Activated T-cell treated with anti-CD3 and anti-CD28 coated beads, Interleukin-2, amount 50 U/mL, for 4 hours (primary cell): ENCODE measurements at places on chromosomes 2 and 18. TPM values are rescaled to one million over a fixed set of nuclear protein-coding genes. Genes with fewer than 3 reads are reported as not detected.

- no peak for DNase-seq
Measured at GRCh38 chr2:223989206-223989855, 32.1 kb downstream of the MRPL44 start.

DNA sequence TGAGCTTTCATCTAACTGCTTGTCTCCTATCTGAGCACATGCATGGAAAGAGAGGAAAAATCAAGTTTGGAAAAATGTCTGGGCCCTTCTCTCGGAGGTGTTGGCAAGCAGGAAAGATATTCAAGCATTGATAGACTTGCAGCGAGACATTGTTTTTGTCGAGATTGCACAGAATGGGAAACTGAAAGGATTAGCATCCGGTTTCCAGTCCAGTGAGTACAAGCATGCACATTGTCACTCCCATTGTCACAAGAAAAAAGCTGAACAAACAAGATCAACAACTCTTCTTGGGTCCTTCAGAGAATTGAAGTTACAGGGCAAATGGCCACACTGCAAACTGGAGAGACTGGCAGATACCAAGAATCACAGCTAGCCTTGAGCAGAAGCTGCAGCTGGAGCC lies 19.6 kb upstream of the MC5R start:
- no peak for DNase-seq

DNA sequence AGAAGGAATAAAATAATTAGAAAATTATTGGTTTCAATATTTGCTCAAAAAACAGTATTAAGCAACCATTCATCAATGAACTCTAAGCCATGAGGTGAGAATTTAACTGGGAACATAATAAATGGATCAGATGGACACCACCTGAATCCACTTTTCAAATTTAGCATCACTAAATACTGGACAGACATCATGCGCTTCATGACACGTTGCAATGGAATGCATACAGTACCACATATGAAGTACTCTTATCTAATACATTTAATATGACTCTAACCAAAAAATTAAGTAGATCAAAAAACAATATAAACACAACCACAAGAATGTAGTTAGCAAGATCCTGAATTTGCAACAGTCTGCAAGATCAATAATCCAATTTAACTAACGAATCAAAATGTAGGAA lies 76.6 kb downstream of the COBLL1 start:
- no peak for DNase-seq

DNA sequence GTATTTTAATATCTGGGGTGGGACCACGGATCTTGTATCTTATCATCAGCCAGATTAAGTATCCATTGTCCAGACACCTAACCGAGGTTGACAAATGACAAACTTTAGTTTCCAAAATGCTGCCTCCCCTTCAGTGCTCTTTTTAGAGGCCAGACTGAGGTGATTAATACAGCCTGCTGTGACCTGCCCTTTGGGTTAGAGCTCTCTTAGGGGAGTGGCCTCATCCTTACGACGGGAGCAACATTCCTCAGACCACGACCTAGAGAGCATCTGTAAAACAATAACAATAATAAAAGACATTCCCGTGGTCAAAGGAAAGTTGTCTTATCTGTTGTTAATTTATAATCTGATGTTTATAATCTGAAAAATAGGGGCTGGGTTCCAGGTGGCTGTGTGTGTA lies 405.3 kb downstream of the LPIN1 start:
- no peak for DNase-seq

Gene KCNIP3
- not detected for total RNA-seq

Gene CD8B2
- total RNA-seq = 0.18 TPM

Gene GCKR
- not detected for total RNA-seq

Gene DOCK10
- 219 TPM for total RNA-seq

DNA sequence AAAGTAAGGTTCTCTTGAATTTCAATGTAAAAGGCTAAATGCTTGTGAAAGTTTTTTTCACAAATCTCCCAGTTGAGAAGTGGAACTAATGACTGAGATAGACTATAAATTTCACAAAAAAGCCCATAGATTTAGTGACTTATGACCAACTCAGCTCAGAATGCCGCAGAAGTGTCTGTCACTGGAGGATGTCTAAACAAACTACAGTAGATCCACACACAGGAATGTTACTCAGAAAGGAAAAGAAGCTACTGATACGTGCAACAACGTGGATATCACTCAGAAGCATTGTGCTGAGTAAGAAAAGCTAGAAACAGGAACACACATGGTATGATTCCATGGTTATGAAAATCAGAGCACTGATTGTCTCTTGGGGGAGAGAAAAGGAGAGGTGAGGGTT lies 151.9 kb downstream of the DOCK10 start:
- no peak for DNase-seq

GRCh38 chr2:196696423-196697079 lies 57.0 kb downstream of the CCDC150 start:
- DNase-seq = no peak

- DNase-seq = no peak
Measured at GRCh38 chr2:38978296-38978903, 88.7 kb downstream of the ARHGEF33 start.

DNA sequence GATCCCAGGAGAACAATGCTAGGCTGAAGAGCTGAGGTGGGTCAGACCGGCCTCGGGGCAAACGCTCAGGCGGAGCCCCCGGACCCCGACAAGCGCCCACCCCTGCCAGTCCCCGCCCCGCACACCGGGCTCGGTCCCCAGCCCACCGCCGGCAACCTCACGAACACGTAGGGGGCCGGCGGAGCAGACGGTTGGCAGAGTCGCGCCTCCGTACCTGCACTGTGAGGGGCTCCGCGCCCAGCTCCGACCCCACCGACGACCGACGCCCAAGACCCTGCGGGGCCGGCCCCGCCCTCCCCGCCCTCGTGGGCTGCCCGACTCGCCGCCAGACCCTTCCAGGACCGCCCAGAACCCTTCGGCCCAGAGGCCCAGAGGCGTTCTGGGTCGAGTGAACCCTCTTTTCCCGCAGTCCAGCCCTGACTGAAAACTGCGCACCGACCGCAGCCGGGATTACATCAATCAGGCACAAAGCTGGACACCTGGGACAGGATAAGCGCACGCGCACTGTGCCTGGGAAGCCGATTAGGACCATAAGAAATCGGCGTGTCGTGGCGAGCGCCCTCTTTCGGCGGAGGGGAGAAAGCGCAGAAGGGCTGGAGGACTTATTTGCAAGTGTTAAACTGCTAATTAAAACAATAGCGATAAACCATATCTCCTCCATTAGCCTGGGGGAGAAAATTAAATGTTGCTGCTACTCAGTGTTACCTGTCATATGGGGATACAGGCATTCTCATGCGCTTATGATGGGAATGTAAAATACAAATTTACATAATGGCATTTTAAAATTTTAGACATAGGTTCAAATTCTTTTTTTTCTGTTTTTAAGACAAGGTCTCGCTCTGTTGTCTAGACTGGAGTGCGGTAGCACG lies 11.7 kb upstream of the DCTN1 start:
- peak; percentile 95 for DNase-seq

GRCh38 chr2:189702071-189702470 lies 27.6 kb downstream of the ANKAR start:
- DNase-seq = no peak

Gene GRB14
- total RNA-seq = not detected

Gene PROKR1
- not detected for total RNA-seq

DNA sequence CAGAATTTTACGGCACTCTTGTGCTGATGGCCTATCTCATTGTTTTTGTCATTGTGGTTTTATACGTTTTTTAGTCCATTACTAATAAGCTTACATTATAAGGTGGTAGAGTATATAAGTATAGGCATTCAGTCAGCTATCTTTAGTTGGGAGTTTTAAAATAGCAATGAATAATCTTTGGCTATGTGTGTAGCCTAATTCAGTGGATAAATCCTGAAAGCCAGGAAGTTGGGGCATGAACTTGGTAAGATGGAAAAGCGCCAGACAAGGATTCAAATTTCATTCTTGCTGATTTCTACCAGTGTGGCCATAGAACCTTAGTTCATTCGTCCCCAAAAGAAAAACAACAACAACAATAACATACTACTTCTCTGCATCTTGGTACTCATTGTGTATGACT lies 31.2 kb downstream of the EPC2 start:
- no peak for DNase-seq

- DNase-seq = no peak
Measured at GRCh38 chr2:207847098-207847806, 77.5 kb upstream of the FZD5 start.

Gene DYNAP
- not detected for total RNA-seq

Gene PTPRM
- 1.5 TPM for total RNA-seq

DNA sequence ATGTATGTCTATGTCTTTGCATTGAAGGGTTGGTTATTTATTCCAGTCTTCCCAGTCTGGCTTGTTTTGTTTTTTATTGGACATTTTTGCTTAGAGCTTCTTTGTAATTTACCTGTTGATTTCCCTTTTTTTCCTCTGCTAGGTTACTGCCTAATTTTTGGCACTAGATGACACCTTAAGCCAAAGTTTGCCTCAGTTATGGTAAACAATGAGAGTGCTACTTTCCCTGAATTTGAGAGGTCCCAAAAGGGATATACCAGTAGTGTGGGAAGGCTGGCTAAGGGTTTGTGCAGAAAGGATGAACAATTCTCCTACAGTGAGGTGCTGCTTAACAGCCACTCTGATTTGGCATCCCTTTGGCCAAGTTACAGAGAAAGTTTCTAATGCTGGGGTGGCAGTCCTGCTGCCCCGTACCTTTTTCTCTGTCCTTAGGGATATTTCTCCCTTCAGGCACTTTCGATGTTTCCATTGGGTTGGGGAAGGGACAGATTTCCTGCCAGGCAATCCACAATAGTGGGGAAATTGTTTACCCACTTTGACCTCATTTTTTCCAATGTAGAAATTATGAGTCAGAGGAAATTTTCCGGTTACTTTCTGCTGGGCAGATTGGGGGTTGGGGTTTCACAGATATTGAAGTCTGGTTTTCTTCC lies 354.9 kb downstream of the PTPRM start:
- DNase-seq = no peak

Gene ADD2
- 4.8 TPM for total RNA-seq

DNA sequence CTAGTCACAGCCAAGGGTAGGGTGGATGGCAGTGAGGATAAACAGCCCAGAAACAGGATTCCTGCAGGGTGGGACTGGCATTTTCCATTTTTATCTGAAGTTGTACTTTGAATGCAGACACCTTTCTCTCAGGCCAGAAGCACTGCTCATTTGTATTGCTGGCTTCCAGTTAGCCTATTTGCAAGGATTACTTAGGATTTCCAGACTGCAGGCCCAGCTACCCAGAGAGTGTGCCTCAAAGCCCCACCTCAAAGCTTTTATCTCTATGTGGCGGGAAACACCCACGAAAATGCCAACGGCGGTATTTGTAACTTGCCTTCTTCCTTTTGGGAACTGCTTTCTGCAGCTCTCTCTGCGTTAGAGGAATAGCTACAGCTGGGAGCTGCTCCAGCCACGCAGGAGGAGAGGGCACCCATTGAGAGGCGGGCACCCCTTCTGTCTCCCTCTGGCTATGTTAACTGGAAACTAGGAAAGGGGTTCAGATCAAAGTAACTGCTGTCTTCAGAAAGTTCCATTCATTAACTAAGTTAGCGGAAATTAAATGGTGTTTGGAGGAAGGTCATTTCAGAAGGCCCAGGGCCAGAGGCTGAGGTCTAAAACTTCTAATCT lies 144.9 kb downstream of the TGIF1 start:
- DNase-seq = peak; percentile 17

DNA sequence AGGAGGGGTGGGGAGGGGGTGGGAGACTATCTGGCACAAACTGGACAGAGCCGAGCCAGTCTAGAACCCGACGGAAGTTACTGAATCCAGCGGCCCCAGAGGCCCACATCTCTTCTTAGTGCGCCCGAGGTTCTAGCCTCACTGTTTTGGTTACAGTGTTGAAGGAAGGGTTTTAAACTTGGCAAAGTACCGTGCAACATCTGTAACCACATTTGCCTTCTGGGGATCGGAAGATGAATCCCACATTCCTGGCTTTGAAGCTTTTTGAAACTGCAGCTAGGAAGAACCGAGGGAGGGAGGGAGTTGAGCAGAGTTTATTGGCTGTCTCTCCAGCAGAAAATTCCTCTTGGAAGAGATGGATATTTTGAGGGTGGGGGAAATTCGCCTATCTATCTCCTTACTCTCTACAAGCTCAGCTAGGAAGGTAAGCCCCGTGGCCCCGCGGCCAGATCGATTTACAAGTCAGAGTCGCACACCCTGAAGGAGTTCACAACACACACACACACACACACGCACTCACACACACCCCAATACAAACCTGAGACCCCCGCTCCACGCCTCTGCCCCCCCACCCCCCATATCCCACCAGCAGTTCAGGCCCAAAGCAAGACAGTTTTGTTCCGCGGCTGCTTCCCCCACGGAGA lies 1.0 kb downstream of the ACVR1 start:
- peak; percentile 19 for DNase-seq

GRCh38 chr2:120132691-120133090 lies 90.5 kb downstream of the TMEM185B start:
- DNase-seq = no peak

Gene DSG1
- total RNA-seq = not detected

GRCh38 chr2:134372141-134372540 lies 118.3 kb downstream of the MGAT5 start:
- no peak for DNase-seq

DNA sequence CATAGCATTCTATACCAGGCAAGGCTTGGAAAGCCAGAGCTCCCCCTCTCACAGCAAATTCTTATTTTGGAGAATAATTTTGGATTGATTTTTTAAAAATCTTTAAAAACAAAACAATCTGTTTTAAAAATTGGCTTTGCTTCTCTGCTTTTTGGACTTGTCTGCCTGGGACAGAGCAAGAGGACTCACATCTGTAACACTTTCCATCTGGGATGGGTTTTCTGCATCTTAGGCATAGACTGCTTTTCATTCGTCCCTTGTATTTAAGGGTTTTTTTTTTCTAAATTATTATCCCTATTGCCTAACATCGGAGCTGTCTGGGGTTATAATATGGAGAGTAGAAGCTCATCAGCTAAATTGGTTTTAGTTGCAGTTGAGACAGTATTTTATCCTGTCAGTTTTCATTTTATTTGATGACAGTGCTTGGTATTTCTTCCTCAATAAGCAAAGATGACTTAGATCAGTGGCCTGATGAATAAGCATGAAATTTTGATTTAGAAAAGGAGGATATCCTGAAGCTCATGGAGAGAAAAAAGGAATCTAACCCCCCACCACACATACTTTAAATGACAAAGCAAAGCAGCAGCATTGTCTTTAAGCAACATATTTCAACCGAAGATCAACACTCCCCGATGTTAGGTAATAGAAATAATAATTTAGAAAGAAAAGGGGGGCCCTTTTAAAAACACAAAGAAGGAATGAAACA lies 2.3 kb upstream of the FZD7 start:
- DNase-seq = no peak

GRCh38 chr2:134021830-134022524 lies 231.9 kb upstream of the MGAT5 start:
- no peak for DNase-seq

DNA sequence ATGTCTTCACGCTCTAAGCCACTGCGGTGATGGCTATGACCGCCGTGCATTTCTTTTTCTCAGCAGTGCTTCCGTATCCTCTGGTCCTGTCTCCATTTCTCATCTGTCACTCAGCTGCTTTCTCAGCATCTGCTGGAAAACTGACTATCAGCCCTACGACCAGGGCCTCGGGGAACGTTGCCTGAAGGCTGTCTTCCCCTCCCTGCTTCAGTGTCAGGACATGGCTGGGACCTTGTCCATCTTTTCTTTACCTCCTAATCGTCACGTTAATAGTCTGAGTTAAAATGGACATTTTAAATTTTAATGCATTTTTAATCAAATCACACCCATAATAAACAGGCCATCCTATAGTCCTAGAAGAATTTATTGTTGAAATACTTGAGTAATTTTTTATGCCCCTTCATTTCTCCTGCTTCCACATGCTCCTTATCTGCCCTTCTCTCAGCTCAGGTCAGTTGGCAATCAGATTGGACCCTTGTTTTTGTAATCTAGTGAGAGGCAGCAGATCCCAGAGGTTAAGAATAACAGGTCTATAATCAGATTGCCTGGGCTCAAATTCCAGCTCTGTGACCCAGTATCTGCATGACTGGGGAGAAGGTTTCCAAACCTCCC lies 250.2 kb upstream of the SIX3 start:
- no peak for DNase-seq
